Ureter (tissue), 1 donor: ENCODE measurements at places on chromosomes 5 and 9.

DNA sequence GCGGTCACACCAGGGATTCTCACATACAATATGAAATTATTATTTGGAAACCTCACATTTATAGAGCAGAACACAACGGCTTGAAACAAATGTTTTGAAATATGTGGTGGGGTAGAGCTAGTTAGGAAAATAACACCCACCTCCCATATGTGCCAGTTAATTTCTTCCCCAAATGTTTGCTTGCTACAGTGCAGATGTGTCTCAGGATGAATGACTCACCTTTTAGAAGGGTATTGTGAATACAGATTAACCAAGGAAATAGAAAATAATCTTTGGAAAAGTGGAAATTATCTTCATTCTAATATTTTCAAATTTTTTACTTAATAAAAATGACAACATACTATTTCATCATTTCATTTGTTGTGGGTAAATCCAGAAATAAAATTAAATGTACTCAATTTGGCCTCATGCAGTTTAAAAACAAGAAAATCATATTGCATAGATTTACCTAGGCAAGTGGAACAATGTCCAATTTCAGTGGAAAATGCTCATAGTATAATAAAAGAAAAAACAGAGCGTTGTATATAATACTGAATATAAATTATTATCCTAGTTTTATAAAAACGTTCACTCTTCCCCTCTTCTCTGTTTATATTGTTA lies 39.3 kb upstream of the RICTOR start:
- no peak for DNase-seq

DNA sequence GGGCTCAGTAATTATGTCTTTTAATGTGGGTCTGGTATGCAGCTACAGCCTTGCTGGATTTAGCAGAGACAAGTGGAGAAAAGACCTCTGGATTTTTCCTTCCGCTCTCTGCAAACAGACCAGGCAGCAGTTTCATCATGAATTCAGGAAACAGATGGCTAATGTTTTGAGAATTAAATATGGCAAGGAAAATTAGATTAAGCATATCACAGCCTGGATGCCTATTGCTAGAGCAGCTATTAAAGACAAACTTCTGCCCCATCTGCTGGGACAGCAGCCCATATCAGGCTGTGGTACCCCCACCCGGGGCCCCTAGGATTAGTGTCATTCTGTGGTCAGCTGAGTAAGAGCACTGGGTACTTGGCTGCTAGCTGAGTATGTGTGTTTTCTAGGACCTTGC lies 6.2 kb downstream of the SKP2 start:
- no peak for DNase-seq

DNA sequence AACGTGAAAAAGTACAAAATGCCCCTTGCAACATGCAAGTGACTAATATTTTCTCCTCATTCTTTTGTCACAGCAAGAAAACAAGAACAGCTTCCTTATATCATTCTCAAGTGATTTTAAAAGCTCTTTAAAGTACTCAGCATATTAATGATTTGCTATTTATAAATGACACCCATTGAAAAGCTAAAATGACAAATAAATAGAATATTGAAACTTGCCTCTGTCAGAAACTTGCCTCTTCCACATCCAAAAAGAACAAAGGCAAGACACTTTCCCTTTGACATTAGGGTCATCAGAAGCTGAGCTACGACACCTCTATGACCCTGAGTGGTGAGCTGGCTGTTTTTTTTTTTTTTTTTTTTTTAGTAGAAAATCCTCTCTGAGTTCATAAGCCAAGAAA lies 339.6 kb upstream of the ITGA1 start:
- no peak for DNase-seq

DNA sequence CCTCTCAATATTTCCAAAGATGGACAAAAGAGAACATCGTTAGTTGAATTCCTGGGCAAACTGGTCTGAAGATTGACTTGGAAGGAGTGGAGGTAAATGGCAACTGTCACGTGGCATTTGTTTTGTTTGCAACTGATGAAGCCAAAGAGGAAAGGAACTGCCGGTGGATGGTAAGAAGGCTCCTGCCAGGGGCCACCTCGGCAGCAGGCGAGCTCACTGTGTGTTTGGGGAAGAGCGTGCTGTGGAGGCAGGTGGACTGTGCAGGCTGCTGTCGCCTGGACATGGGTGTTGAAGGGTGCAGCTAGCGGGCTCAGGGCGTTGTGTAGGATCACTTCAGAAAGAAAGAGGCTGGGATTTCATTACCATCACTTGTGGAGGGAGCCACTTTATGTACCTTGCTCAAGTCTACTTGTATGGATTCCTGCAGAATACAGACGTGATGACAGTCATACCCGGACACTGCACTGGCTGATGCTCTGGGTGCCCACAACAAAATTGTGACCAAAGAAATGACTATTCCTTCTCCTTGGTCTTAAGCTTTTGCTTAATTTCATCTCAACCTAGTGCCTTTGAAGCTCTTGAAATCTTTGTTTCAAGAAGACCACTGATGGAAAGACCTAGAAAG lies 72.7 kb downstream of the MAP1B start:
- DNase-seq, result no peak

GRCh38 chr5:126695091-126695490 lies 81.8 kb upstream of the LMNB1 start:
- DNase-seq, result no peak
